NCI-H774 (cell line): ENCODE measurements at places on chromosomes 3 and 15.

DNA sequence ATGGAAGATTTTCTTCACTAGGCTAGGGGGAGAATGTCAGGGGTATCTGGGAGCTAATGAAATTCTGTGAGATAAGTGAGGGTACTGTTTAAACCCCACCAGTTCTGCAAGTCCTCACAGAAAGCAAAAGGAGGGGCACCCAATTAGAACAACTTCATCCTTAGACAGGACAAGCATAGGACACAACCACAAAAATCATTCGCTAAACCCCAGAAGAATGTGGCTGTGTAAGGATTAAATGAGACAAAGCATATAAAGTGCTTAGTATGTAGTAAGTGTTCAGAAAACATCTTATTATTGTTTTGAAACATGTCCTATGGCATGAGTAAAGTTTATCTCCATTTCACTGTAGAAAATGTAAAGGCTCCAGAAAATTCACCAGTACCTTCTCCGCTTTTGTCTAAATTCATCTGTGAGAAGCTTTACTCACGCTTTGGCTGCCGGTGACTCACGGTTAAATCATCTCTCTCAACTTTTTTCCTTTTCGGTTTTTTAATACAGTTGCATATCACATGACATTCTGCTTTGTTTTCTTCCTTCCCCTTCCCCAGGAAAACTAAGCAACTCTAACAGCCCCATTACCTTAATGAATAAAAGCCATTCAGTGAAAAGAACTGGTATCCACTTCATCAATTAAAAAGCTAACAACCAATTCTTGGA lies 1.7 kb downstream of the CLRN1 start:
- DNase-seq, result no peak

GRCh38 chr3:85796140-85796539 lies 837.4 kb downstream of the CADM2 start:
- DNase-seq, result no peak

DNA sequence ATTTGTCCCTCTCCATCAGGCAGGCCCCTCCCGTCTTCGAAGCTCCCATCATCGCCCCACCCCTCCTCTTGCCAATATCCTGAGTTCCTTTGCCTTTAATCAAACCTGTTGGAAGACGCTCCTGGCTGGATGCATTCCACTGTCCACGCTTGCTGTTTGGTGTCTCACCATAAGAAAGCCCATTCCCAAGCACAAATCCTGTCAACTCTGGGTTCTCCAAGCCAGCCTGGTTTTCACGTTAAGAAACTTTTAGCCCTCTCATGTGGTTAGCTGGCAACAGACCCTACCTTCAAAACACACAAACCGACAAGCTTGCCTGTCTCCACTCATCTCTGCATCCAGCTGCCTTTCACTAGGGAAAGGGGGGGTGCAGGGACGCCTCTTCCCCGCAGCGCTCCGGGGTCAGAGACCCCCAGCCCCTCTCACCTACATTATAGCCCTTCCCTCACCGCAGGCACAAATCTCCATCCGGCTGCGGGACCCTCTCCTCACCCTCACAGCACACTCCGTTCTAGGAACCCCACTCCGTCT lies 1.1 kb downstream of the GORASP1 start:
- DNase-seq, result no peak

DNA sequence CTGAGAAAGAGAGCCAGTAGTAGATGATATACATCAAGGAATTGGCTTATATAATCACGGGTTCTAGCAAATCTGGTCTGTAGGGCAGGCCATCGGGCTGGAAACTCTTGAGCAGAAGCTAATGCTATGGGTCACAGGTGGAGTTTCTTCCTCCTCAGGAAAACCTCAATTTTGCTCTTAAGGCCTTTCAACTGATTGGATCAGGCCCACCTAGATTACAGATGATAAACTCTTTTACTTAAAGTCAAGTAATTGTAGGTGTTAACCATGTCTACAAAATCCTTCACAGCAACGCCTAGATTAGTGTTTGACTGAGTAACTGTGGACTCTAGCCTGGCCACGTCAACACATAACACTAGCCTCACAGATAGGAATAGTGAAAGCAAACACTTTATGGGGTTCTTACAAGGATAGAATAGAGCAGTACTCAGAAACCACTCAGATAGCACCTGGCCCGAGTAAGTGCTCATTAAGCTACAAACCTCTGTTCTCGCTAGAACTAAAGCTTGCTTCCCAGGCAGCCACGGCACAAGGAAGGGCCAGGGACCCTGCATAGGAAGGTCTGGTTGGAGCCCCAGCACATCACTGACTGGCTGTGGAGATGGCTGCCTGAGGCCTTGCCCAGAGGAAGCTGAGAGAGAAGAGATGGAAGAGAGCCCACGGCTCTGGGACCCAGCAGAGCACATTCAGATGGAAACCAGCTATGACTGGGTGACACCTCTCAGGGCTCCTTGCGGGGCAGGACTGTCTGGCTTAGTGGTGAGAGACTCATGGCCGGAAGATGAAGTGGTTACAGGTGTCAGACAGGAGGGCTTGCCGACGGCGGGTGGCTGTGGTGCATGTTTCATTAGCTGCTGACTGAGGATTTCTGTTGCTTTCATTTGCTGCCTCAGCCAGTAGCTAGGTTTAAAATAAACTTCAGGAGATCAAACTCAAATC lies 202.5 kb upstream of the TLE3 start:
- DNase-seq, result no peak

DNA sequence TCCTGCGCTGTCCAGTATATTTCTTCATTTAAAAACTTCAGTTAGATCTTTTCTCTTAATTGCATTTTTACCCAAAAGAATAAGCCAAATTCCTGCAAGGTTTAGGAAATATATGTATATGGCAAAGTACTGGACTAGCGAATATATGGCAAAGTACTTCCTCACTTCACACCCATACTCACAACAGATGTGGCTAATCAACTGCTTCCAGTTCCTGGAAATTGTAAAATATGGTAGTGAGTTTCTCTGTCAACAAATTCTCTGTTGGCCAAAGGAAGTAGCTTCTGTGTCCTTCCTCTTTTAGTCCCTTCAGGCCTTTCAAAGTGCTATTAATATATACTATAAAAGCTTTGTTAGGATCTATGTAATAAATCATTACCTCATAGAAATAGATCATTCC lies 22.0 kb downstream of the GPR15 start:
- no peak for DNase-seq
